ENCODE measurements at places on chromosomes 6 and 20.

DNA sequence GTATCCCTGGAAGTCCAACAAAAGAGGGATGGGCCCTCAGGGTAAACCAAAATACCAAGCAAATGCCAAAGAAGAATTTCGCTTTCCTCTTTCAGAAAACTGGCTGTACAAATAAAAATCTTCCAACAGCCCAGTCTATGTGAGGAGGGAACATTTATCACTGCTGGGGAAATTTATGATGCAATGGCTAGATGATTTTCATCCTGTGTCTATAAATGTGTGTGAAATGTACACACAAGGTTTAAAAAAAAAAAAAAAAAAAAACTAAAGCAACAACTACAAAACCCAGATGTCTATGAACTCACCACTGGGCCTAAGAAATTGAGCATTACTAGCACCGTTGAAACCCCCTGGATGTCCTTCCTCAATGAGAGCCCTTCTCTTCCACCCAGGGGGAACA is 68.7 kb upstream of the SLC4A11 start:
- no peak for DNase-seq

DNA sequence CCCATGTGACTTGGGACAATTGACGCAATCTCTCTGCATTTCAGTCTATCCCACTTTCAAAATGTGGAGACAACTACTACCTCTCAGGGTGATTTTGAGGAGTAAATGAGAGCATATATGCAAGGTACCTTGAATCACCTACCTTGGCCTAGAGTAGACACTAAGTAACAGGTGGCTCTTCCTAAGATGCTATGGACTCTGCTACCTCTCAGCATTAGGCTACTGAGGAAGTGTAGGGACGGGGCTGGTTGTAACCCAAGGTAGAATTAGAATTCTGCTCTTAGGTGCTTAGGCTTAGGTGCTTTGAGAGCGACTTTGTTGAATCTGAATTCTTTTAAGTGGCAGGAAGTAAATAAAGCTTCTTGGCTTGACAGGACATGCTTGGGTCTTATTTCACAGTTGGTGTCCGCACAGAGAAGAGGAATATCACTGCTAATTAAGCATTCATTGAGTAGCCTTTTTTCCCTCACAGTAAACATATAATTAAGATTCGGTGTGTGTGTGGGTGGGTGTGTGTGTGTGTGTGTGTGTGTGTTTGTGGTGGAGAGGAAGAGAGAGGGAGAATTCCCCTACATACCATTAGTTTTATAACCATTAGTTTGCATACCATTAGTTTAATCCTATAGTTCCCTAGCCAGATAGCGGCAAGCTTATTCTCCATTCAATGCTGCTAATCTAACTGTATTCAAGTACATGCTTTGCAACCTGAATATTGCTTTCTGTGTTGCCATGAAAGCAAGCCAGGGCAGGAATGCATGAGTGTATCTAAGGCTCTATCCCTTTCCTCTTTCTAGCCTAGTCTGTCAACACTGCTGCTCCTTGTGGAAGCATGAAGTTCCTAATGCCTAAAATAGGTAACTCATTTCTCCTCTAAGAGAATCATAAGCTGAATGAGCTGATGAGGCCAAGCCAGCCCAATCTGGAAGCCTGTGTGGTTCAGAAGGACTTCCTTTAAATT is 112.5 kb downstream of the IPCEF1 start:
- no peak for DNase-seq

DNA sequence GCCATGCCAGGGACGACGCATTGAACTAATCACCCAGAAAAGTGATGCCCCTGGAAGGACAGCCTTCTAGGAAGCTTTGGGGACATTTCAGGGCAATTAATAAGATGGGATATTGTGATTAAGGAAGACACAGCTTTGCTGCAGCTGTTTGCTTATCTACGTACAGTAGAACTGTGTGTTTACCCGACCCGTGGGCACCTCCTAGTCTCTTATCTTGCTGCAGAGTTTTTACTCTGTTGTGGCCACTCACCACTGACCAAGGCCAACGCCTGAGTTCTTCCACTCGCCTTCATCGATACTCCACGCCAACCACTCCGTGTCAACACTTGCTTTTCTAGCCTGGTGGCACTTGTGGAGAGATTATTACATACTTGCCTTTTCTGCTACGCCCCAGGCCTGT is 105.9 kb upstream of the MLN start:
- DNase-seq, result no peak

DNA sequence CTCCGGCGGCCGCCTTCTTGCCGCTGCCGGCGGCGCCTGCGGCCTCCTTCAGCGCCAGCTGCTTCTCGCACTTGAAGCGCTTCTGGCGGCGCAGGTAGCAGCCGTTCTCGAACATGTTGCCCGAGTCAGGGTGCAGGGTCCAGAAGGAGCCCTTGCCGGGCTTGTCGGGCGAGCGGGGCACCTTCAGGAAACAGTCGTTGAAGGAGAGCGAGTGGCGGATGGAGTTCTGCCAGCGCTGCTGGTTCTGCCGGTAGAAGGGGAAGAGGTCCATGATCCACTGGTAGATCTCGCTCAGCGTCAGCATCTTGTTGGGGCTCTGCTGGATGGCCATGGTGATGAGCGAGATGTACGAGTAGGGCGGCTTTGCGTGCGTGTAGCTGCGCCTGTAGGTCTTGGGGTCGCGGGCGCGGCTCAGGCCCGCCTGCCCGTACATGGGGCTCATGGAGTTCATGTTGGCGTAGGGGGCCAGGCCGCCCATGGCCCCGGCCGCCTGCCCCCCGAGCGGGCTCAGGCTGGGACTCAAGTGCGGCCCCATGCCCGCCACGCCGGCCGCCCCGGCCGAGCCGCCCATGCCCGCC is 1.9 kb downstream of the FOXA2 start:
- DNase-seq, result no peak

DNA sequence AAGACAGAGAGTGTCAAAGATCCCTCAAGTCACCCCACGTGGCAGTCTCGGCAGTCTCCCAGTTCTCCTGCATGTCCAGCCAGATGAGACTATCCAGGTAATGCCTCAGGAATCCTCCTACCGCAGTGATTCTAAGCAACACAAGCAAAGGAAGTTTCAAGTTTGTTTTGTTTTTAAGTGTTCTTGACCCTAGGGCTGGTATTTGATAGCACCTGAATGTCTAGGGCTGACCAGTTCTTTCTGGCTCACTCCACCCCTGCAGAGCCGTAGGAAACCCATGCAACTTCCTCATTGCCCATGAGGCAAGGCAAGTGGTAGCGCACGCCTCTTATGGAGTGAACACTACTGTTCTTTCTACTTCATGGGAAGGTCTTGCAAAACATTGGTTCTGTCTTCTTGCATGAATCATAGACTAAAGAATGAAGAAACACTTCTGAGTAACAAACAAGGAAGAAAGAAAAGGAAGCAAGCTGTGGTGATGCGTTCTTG is 24.8 kb upstream of the FOXQ1 start:
- no peak for DNase-seq

GRCh38 chr6:111848262-111848812 is 24.9 kb downstream of the FYN start:
- DNase-seq, result no peak

DNA sequence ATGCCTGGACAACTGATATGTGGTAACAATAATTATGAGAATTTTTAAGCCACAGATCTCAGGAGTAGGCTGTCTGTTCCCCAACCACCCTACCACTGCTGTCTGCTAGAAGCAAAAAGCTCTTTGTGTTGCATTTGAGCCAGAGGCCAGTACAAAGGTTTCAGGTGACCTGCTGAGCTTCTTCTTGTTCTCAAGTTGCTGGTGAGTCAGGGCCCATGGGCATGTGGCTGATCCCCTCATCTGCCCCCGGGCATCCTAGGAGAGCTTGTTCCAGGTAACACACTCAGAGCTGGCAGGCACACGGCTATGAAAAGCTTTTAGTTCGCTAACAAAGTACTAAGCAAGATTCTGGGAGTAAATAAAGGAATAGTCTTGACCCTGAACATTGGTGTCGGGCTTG is 285.3 kb downstream of the CDC5L start:
- DNase-seq, result no peak

DNA sequence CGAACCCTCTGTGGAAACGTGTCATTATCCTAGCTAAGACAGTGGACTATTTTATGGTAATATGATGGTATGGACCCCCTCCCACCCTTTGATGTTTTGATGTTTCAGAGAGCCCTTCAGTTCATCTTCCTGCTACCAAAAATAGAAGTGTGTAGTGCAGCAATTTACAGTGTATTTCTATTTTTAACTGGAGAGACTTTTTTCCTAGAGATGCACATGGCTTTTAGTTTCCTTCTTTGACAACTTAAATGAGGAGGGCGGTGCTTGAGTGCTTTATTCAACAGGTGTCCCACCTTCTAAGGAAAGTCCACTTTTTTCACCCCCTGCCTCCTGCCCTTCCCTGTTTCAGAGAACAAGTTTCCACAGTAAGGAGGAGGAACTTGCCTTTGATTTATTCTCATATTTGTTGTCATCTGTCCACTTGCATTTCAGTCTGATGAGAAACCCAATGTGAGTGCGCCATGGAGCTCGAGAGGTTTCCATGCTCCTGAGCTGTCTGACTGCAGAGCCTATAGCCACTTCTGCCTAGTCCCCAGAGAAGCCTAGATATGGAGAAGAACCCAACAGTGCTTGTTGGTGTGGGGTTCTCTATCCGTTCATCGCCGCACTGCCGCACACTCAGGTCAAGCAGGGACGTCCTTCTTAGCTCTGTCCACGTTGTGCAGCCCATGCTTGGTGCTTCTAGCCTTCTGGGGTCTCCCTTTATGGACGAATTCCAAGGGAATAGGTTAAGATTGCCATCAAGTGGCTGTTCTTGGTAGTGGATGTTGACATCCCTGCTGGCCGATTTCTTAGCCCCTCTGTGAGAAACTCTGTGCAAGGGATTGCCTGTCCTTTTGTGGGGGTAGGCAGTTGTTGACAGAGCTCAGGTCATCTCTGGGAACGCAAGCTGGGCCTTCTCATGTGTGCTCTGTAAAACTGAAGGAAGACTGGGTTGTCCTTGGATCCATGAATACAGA is 144.2 kb downstream of the JARID2 start:
- DNase-seq, result no peak

DNA sequence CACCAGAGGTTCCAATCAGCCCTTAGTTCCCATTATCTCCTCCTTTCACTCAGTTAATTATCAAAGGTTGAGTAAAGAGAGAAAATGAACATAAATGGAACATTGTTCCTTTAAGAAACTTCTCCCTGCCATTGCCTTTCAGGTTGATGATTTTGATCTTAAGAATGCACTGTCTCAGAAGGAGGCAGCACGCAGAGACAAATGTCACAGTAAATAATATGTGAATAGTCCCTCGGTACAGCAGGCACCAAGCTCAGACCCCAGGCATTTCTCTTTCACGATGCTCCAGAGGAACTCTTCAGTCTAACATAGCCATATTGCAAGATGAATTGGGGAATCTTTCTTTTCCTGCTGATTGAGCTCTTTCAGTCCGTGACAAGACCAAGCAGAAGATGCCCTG is 435.3 kb upstream of the SPTLC3 start:
- no peak for DNase-seq

GRCh38 chr20:25251019-25251418 is 3.1 kb downstream of the PYGB start:
- no peak for DNase-seq

DNA sequence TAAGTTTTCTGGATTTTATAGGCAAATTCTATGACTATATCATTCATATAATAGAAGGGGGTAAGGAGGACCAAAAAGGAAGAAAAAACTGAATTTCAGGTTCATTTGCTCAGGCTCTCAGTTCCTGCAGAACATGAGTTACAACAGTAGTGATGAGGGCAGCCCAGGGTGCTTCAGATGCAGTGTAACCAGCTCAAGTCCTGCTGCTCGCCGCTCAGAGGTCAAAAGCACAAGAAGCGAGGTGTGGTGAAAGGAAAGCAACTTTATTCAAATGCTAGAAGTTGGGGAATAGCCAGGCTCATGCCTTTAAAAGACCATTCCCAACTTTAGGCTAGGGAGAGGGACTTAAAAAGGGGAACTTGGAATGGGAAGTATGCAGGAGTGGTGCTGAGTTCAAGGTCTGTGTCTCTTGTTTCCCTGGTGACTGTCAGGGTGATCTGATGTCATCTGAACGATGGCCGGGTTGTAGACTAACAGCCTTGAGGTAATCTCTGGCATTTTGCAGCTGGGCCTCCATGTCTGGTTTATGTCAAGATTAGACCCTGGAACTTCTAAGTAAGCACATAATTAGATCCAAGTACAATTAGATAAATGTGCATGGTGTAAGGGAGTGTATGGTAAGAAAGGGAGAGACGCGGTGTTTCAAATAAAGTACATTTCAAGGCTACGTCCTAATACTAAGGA is 14.5 kb upstream of the SEC63 start:
- no peak for DNase-seq

DNA sequence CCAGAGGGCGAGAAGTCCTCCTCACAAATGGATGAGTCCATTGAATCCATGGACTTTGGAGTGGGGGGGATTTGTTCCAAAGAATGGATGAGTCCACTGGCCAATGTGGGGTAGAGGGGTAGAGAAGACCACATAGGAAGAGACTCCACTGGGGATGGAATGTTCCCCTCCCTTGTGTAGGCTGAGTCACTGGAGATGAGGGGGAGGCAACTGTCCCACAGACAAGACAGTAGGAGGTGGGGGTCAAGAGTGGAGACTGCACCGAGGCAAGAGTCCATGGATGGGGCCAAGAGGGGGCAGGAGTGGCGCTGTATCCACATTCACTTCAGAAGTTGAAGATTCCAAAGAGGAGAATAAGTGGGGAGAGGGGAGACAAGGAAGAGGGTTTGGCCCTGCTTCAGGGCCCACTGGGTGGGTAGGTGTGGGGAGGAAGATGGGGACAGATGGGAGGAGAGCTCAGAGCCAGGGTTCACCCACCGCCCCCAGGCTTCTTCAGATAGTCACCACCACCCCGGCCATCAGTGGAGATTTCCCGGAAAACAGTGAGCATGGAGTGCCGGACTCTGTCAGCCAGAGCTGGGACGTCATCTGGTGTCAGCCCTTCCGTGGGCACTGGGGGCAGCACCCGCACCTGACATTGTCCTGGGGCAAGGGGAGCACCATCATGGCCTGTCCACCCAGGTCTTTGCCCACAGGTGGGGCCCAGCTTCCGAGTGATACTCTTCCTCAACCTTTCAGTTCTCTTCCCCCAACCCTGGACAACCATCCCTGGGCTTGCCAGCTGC is 4.6 kb downstream of the EGFL8 start:
- DNase-seq, result no peak

- peak; percentile 12 for DNase-seq
Observed at GRCh38 chr6:35602133-35602946, 86.4 kb downstream of the FKBP5 start.

DNA sequence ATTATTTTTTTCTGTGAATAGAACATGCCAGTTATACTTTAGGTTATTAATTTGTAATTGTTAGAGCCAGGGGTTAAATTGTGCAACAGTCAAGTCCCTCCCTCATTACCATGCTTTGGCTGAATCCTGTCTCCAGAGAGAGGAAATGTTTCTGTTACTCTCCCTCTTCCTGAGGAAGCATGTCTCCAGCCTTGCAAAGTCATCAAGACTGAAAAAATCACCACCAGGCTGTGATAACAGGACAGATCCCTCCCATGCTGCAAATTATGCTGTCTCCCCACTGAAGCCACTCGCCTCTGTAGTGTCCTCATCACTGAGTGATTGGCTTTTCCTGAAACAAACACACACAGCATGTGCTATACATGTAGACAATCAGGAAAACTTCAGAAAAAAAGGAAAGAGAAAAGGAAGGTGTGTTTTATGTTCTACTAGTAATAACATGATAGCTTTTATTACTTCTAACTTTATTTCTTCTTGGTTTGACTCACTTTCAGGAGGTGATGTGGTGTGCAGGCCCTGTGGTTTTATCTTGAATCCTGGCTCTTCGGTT is 290.0 kb upstream of the JAG1 start:
- no peak for DNase-seq

- peak; percentile 22 for DNase-seq
Observed at GRCh38 chr6:32967151-32968091, 973 bp upstream of the BRD2 start.

GRCh38 chr6:146990284-146990683 is 213.9 kb upstream of the STXBP5 start:
- DNase-seq, result no peak

- DNase-seq, result no peak
Observed at GRCh38 chr6:142543606-142544005, 241.8 kb downstream of the ADGRG6 start.
